ENCODE measurements at places on chromosomes 5 and 9.
A peak's percentile ranks its signal among the peaks of the same experiment; 100 is the strongest.

DNA sequence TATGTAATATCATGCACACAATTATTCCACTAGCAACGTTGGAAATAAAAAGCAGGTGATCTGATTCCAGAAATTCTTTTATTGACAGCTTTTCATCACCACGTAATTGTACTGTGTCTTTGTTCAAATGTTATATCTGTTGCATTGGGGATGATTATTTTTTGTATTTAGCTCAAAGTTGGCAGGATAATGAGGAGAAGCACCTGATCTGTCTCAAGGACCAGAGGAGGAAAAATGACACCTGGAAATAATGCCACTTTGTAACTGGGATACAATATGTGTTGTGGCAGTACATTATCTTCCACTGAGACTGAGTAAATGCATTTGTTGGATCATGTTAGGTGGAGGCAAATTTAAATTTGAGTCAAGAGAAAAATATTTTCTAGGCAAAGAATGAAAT lies 1298.8 kb upstream of the CDH6 start:
- DNase-seq: no peak

GRCh38 chr5:33831041-33831440 lies 60.7 kb downstream of the ADAMTS12 start:
- no peak for DNase-seq

- DNase-seq: no peak
Measured at GRCh38 chr9:23702311-23702922, 123.6 kb downstream of the ELAVL2 start.

- DNase-seq: no peak
Measured at GRCh38 chr9:134531220-134531970, 110.2 kb upstream of the COL5A1 start.

DNA sequence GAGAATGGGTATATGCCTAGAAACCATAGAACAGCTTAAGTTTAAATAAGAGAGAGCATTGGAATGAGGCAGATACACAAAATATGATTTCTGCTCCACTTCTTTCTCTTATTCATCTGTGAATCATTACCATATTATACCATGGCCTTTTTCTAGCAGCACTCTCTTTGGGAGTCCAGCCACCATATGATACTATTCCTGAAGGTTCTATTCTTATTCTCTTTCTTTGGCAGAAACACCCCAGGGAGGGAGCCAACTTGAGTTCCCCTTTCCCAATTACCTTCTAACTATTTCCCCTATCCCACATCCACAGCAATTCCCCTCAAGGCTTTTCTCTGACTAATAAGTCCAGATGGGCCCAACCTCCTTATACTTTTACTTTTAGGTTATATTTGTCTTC lies 55.9 kb downstream of the NDUFAF2 start:
- DNase-seq: no peak

DNA sequence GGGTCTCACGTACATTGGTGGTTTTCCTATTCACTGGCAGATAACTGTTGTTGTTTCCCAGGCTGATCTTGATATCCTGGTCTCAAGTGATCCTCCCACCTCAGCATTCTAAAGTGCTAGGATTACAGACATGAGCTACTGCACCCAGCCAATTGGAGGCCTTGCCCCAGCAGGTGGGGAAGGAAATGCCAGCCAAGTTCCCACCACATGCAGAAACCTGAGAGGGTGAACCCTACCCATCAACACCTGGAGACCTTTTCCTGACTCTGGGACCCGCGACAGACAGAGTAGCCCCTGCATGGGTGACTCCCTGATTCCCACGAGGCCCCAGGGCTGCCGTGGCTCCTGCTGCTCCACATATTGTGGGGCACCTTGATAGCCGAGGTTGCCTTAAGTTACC lies 107.7 kb downstream of the GDA start:
- no peak for DNase-seq

DNA sequence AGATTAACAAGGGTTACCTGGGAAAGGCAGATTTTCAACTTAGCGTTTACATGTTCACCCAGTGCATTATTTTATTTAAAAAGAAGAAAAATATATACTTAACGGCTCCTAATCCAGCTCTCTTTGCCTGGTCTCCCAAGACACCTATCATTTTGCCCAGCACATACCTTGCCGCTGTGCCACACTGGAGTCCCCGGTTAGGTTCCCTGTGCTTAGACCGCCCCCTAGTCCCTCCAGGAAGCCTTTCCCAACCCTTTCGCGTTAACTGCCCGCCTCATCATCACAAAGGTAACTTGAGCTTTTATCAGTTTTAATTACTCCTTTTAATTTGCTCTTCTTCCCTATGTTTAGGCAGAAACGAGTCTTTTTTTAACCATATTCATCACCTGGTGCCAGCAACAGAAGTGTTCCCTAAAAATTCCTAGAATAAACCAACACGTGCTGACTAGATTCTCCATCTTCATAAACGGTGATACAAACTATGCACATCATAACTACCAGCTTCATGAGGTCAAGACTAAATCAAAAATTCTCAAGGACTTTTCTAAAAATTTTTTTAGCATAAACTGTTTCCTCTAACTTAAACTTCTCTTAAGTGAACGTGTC lies 19.7 kb downstream of the DNAJA1 start:
- DNase-seq: no peak

DNA sequence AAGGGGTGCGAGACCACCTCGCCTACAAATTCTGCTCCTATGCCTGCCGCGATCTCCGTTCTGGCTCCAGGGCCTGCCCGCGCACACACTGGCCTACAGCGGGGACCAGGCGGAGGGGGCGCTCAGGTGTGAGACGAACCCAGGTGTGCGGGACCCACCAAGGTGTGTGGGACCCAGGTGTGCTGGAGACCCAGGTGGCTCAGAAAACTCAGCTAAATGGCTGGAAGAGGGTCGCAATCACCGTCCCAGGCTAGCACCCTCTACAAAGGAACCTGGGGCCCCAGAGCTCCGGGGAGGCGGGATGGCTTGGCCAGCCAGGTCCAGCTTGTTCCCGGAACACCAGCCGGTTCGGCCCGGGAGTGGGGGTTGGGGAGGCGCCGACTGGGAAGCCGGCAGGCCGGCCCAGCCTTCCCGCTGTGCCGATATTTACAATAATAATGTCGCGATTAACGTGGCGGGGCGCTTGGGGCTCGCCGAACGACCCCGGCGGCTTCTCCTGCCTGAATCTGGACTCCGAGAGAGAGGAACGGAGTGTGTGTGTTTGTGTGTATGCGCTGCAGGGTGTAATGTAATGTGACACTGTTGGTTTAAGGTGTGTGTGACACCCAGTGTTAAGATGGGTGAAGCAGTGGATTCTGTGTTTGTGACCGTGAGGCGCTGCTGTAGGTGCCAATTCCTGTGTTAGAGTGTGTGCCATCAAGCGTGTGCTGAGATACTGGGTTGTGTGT lies 1.4 kb downstream of the PCDH1 start:
- no peak for DNase-seq

DNA sequence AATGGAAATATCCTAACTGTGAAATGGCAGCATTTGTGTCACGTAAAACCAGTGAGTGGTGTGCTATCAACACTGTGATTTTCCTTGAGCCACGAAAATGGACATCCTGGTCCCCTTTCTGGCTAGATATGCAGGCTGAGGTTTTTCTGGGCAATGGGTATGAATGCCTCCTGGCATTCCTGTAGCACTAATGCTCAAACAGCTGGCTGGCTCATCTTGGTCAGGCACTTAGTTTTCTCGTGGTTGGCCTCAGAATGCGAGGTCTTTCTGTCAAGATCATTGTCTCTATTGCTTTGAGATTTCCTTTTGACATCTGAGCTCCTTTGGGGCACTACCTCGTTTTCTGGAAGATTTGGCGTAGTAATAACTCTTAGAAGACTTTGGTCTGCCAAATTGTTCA lies 15.6 kb downstream of the SLC1A3 start:
- no peak for DNase-seq

DNA sequence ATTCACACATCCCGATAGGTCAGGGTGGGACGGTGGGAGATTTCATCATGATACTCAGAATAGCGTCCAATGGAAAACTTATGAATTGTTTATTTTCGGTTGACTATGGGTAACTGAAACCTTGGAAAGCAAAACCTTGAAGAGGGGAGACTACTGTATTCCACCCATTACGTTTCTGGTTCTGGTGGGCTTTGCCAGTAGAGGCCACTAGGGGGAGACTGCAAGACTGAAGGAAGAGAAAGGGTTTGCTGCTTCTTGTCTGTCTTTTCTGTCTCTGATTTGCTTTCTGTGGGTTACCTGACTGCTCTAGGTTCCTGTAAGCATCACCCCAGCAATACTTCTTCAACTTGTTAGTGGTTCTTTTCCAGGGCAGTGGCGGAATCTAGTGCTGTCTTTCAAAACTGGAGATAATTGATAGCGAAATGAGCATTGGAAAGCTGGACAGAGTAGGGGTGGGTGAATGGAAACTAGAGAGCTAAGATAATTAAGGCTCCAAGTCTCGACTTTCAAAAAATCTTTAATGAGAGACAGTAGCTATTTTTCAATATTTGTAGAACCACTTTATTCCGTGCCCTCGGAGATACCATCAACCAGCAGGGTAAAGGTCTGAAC lies 27.0 kb downstream of the GRIN3A start:
- DNase-seq: peak; percentile 64

GRCh38 chr5:100768221-100768620 lies 134.9 kb downstream of the ST8SIA4 start:
- DNase-seq: no peak

GRCh38 chr5:4639946-4640345 lies 500.2 kb upstream of the ADAMTS16 start:
- no peak for DNase-seq

- DNase-seq: no peak
Measured at GRCh38 chr9:93869088-93869487, 86.1 kb downstream of the BARX1 start.

GRCh38 chr5:121485281-121485680 lies 366.4 kb upstream of the FTMT start:
- no peak for DNase-seq

DNA sequence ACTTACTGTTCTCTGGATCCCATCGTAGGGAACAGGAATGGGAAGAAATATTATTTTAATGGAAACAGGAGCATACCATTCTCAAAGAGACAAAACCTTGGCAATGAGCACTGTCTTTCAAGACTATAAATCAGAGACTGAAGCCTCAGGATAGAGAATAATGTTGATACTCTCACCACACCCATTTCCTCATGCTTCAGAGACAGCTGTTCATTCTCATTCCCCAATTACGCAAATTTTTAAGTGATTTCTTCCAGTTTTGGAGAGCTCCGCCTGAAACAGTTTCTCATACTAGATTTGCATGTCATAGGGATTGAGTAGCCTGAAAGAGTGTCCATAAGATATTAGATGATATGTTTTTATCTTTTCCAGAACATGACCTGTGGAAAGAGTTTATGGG lies 290.5 kb upstream of the RASA1 start:
- no peak for DNase-seq

GRCh38 chr9:87862536-87863268 lies 20.0 kb upstream of the SPATA31E1 start:
- DNase-seq: no peak

- no peak for DNase-seq
Measured at GRCh38 chr5:102743900-102744299, 11.2 kb upstream of the PAM start.
